Stimulated activated CD4-positive, alpha-beta T cell treated with anti-CD3 and anti-CD28 coated beads, Interleukin-4, amount 100 ng/mL, for 24 hours (primary cell): ENCODE measurements at places on chromosomes 12 and 14.

DNA sequence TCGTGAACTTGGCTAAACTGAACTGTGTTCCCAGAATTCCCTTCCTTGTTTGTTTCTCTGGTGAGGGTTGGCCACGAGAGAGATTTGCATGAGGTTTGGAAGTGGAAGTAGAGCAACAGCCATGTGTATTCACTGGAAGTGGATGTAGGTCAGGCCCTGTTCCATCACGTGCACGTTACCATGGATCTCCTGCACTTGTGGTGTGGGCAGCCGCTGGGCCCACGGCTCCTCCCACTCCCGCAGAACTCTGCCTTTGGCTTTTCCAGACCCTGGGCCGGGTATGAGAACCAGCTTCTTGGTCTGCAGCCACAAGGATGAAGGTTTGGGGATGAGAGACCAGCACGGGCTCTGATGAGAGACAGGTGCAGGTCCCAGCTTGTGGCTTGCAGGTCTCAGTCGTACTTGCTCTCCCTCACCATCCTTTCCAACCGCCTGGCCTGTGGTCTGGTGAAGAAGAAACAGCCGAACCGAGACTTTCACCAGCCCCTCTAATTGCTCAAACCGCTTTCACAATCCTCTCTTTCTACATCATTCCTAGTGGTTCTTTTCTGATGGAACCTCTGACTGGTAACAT, 94.9 kb downstream of the DUSP16 start:
- DNase-seq: peak; percentile 57

DNA sequence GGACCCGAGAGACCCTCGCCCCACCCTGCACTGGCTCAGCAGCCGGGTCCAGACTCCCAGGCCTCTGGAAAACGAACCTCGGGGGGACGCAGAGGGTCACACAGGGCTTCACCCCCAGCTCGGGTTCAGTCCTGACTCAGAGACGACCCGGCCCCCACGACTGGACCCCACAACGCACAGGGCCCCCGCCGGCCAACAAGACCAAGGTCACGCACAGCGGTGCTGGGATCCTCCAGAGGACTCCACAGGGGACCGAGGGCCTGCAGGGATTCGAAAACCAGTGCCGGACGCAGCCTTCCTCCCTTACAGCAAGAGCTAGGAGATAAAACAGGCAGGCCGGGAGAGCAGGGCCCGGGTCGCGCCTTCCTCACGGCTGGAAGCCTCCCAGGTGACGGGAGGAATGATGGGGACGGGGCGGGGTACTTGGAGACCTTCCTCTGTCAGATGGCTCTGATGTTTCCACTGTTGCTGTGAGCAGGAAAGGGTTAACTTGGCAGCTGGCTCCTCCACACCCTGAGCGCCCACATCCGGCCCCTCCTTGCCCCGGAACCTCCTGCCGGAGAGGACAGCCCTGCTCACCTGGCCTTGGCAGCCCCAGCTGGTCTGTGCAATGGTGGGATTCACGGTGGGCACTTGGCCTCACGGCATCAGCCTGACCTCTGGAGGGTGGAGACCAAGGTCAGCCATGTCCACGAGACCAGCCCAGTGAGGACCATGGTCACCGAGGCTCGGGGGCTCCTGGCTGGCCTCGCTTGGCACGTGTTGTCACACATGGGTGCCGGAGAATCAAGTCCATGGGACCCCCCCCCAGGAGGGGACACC, 46.2 kb downstream of the GALNT9 start:
- no peak for DNase-seq

DNA sequence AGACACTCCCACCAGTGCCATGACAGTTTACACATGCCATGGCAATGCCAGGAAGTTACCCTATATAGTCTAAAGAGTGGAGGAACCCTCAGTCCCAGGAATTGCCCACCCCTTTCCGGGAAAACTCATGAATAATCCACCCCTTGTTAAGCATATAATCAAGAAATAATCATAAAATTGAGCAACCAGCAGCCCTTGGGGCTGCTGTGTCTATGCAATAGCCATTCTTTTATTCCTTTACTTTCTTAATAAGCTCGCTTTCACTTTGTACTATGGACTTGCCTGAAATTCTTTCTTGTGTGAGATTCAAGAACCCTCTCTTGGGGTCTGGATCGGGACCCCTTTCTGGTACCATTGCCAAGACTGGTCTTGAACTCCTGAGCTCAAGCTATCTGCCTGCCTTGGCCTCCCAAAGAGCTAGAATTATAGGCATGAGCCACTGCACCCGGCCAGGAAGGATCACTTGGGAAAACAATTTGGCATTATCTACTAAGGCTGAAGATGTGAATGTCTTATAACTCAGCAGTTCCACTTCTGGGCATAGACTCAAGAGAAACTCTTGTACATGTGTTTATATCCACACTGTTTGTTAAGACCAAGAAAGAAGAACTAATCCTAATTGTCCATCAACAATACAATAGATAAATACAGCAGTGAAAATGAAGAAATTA, 35.9 kb upstream of the CEP83 start:
- DNase-seq: no peak

DNA sequence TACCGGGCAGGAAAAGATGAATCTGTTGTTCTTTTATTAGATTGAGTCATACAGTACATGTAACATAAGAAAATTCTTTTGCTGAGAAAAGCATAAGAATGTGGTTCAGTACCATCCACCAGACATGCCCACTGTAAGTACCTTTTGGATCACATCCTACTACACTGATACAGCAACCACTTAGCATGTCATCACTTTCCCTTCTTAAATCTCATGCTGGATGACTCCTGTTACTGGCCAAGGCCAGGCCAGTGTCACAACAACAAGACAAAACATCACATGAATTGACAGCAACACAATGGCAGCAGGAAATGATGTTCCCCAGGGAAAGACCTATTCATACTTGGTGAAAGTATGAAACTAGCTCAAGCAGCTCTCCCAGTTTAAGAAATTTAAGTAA, 46.4 kb downstream of the STXBP6 start:
- DNase-seq: no peak

- DNase-seq: no peak
Measured at GRCh38 chr12:86903159-86903558, 647.0 kb upstream of the MGAT4C start.

DNA sequence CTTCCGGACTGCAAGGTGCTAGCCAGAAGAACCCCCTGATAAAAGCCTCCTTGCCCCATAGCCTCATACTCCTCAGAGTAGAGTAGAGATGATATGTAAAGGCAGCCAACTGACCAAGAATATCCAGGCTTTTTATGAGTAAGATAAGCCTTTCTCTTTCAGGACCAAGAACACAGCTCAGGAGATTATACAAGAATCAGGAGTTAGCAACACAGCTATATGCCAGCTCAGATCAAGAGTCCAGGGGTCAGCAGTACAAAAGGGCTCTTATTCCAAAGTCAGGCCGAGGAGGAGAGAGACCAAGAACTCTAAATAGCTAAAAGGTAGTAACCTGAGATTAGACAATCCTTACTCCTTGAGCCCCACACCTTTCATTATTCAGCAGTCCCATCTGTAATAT, 135.3 kb downstream of the BTG1 start:
- no peak for DNase-seq

DNA sequence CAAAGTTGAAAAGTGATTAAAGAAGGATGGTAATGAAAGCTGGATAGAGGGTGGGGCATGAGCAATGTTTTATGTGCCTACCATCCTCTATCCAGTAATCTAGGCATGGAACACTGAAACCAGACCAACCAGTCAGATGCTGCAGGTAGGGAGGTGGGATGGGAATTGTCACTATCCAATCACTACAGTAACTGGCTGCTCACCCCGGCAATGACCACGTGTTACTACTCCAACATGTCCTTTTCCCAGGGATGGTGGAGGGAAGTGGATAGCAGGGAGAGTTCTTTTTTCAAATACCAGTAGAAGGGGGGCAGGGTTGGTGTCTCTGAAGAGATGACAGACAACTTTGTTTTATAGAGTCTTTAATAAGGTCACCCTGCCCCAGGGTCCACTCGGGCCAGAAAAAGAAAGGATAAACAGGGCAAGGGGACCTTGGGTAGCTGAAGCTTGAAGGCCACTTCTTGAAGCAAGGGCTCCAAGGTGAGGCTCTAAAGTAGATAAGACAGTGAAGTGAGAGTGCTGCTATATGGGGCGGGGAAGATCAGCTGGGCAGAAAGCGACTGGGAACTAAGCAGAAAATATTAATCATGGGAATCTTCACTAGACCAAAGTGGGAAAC, 14.7 kb upstream of the CDH24 start:
- DNase-seq: no peak

DNA sequence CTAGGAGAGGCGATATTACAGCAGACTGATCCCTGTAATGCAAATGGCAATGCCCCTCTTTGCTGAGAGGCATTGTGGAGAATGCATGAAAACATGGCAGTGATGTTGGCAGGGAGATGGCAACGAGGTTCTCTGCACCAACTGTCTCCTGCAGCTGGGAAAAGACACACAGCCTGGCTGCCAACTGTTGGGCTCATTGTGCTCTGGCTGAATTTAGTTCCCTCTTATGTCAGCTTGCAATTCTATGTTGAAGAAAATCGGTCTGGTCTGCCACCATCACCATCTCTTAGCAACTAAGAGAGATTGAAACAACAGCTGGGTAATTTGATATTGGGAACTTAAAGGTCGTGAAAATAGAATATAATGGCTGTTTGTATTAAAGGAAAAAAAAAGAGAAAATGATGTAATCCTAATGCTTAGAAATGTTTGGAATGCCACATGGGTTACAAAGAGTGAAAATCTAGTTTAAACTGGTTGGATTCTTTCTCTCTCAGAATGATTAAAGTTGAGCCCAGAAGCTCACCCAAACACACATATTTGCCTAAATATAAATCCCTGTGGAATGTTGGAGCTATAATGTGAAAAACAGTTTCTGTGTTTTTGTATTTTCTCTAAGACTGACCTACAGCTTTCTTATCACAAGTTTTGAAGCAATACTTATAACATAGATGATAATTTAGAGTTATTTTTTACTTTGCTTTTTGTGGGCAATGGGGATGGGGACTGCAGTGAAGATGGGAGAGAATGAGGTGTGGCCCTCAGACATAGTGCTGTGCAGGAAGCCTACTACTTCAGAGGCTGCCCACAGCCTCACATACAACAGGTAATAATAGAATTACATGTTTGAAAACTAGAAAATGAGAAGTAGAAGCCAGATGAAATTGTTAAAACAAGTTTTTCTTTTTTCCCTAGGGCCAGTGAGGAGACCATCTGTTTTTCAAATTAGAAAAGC, 143.7 kb downstream of the AKAP6 start:
- no peak for DNase-seq
